Jurkat, Clone E6-1 (cell line): ENCODE measurements at places on chromosomes 12 and 14.

DNA sequence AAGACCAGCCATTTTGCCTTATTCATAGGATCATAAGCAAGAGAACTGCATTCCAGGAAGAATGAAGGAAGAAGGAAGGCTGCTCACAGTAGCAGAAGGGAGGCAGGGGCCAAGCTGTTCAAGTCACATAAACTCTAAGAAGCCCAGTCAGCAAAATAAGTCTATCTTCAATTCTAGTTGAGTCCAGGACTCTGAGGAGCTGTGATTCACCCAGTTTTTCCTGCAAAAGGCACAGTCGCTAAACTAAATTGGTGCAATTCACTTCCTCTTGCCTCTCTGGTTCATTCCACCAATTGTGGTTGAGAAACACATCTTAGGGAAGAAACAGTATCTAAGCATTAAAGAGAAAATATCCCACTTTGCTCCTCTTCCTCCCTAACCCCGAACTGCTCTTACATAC lies 9.8 kb downstream of the ZNF641 start:
- no peak for DNase-seq

- no peak for DNase-seq
Measured at GRCh38 chr12:46930101-46930500, 104.3 kb upstream of the SLC38A4 start.

DNA sequence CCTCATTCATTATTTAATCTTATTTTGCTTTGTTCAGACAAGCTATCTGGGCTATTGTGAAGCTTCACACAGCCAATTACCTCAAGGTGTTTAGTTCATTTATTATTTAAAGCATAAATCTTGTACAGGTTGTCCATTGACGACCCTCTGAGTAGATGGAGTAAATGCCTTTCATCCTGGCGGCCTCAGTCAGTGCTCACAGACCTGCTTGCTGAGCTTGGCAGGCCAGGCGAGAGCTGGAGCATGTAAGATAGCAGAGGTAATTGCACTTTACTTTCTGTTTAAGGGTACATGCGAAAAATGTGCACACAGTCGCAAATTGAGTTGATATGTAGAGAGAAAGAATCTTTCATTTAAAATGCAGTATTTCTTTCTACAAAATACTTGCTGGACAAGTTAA lies 224.4 kb downstream of the NPAS3 start:
- DNase-seq = no peak

DNA sequence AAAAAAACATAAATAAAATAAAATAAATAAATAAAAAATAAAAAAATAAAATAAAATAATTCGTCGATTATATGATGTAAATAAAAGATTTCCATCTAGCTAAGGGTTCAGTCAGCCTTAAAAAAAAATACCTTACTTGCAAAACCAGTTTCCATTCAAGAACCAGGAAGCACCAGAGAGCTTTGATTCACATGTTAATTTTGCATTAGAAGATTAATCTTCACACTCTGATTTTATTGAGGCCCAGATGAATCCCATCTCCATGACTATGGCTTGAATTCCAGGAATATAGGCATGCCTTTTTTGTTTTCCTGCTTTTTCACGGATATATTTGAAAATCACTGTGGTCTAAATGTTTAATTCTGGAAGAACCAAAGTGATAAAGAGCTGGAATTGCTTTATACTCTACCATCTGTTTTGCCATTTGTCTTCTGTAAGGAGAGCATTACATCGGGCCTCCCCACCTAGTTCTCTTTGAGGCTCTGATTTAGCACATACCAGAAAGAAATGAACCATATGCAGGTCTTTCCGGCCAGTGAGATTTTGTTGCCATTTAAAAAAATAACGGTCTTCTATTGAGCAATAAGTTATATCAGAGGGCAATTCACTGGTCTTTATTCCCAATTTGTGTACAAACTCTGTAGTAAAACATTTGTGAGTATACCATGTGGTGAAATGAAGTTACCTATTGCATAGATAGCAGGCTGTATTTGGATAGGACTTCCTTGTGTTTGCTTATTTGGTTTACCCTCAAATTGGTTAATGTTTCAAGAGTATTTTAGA lies 175.5 kb downstream of the AEBP2 start:
- no peak for DNase-seq

- no peak for DNase-seq
Measured at GRCh38 chr12:120225200-120225558, 24.3 kb upstream of the RPLP0 start.

GRCh38 chr12:57718641-57719528 lies 19.7 kb downstream of the AGAP2 start:
- no peak for DNase-seq

GRCh38 chr14:28746247-28746646 lies 20.3 kb upstream of the FOXG1 start:
- DNase-seq = no peak

DNA sequence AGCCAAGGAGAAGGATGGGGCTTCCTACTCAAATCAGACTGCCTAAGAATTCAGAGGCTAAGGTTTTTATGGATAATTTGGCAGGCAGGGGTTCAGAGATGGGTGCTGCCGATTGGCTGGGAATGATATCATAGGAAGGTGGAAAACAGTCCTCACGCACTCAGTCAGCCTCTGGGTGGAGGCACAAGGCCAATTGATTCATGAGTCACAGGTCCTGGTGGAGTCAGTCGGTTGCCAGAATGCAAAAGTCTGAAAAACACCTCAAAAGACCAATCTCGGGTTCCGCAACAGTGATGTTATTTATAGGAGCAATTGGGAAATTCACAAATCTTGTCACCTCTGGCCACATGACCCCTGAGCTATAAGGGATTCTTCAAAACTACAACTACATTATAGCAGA lies 105.5 kb downstream of the GXYLT1 start:
- no peak for DNase-seq

GRCh38 chr12:100216337-100216736 lies 15.7 kb downstream of the ACTR6 start:
- no peak for DNase-seq

DNA sequence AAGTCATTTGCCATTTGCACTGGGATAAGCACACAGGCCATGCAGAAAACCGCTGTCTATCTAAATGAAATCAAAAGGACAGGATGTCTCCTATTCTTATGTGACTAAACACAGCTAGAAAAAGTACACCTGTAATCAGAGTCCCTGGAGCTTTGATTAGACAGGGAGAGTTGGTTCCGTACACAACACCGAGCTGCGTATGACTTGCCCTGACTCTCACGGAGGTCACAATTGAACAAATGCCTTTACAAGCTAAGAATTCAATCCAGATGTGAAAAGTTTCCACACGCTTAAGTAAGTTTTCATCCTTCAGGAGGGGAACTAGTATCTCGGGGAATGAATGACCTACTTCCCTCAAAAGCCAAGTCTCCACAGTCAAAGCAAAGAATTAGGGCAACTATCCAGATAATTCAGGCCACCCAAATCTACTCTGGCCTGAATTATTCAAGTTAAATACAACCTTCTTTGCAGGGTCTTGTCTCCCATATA lies 67.5 kb downstream of the RTN1 start:
- no peak for DNase-seq

- no peak for DNase-seq
Measured at GRCh38 chr14:93137864-93138263, 22.1 kb upstream of the ITPK1 start.

DNA sequence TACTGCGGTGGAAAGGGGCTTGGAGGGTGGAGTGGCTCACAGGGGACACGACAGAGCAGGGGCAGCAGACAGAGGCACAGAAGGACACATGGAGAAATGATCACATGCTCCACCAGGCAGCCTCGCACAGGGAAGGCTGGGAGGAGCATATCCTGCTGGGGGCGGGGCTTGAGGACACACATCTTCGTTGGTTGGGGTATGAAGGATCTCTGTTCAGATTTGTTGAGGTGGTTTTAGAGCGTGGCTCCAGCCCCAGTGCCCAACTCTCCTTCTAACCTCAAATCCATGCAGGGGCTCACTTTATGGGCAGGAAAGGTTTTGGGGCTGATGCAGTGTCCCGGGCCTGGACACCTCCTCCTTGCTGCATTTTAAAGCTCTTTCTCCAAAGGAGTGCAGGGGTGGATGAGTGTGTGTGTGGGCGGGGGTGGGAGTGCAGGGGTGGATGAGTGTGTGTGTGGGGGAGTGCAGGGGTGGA lies 733 bp upstream of the P3H3 start:
- peak; percentile 66 for DNase-seq

DNA sequence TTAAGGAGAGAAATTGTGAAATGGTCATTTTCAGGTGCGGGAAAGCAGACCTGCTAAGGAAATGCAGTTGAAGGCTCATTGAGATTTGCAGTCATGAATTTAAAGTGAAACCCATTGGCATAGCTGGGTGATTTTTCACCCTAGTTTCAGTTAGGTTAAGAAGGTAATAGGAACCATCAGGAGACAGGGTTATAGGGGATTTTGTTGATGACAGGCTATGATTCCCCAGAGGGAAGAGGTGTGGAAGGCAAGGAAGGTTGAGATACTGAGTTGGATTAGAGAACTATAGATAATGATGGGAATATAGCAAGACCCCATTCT lies 22.7 kb upstream of the BMAL2 start:
- DNase-seq = no peak

- DNase-seq = no peak
Measured at GRCh38 chr12:40837891-40838429, 145.7 kb downstream of the CNTN1 start.
